ENCODE measurements at places on chromosomes 6 and 20. TPM values are rescaled to one million over a fixed set of nuclear protein-coding genes. Genes with fewer than 3 reads are reported as not detected.

NNAT gene
- total RNA-seq, result 251 TPM

SEL1L2 gene
- 0.62 TPM for total RNA-seq

CYP39A1 gene
- 2.3 TPM for total RNA-seq

TTBK1 gene
- 13.1 TPM for total RNA-seq

GJA1 gene
- total RNA-seq, result 87.7 TPM

KHDC1L gene
- 0.78 TPM for total RNA-seq

PROKR2 gene
- 40.4 TPM for total RNA-seq

SLC22A16 gene
- 0.31 TPM for total RNA-seq

TRIM15 gene
- not detected for total RNA-seq

RFX6 gene
- not detected for total RNA-seq

POPDC3 gene
- total RNA-seq, result not detected

AP5S1 gene
- 5.5 TPM for total RNA-seq

NCOA6 gene
- total RNA-seq, result 60.8 TPM

MEP1A gene
- not detected for total RNA-seq
